BJ (cell line): ENCODE measurements at places on chromosomes 5 and 9. TPM values are rescaled to one million over a fixed set of nuclear protein-coding genes. Genes with fewer than 3 reads are reported as not detected.
A peak's percentile ranks its signal among the peaks of the same experiment; 100 is the strongest.

The SEMA4D gene
- 0.38 and 0.50 TPM in 2 replicates for polyA plus RNA-seq

The SELENOP gene
- 4.4 and 4.6 TPM in 2 replicates for polyA plus RNA-seq

The SHC3 gene
- polyA plus RNA-seq: 0.78 and 1.3 TPM in 2 replicates

The ERCC8 gene
- polyA plus RNA-seq: 10.1 and 12.8 TPM in 2 replicates

The TMEM252 gene
- not detected in 2 replicates for polyA plus RNA-seq

The PDGFRB gene
- 163 and 276 TPM in 2 replicates for polyA plus RNA-seq

The FGF1 gene
- polyA plus RNA-seq: 14.8 and 19.2 TPM in 2 replicates

DNA sequence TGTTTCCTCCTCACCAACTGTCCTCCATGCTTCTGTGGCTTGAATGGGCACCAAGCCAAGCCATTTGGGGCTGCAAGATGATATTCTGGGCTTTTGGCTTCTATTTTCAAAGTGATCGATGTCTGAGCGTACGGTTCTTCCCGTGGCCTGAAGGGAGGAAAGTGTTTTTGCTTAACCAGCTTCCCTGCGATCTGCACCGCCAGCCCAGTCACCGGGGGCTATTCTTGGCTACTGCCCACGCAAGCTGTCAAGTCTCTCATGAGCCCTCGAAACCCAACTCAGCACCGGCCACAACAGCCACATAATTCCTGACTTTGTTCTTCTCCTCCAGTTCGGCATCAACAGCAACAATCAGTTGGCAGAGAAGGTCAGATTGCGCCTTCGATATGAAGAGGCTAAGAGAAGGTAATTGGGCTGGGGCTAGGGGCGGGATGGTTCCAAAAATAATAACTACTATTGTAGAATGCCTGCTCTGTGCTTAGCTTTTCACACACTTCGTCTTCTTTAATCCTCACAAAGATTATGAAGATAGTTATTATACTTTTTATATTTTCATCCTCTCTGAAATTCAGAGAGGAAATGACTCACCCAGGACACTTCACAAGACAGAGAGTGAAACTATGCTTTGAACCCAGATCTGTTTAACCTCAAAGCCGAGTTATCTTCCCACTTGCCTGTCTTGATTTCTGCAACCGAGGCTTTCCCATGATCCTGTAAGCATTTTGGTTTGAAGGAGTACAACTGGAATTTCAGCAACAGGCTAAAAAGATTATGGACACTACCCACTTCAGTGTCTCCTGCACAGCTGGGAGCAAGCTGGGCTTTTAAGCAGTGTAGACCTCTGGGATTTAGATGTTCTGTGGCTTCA, 76.4 kb upstream of the RARS1 start:
- no peak for DNase-seq

GRCh38 chr9:2742214-2742613, 24.9 kb downstream of the KCNV2 start:
- DNase-seq: no peak

- DNase-seq: no peak
Measured at GRCh38 chr5:180646289-180646962, 3.0 kb downstream of the FLT4 start.

DNA sequence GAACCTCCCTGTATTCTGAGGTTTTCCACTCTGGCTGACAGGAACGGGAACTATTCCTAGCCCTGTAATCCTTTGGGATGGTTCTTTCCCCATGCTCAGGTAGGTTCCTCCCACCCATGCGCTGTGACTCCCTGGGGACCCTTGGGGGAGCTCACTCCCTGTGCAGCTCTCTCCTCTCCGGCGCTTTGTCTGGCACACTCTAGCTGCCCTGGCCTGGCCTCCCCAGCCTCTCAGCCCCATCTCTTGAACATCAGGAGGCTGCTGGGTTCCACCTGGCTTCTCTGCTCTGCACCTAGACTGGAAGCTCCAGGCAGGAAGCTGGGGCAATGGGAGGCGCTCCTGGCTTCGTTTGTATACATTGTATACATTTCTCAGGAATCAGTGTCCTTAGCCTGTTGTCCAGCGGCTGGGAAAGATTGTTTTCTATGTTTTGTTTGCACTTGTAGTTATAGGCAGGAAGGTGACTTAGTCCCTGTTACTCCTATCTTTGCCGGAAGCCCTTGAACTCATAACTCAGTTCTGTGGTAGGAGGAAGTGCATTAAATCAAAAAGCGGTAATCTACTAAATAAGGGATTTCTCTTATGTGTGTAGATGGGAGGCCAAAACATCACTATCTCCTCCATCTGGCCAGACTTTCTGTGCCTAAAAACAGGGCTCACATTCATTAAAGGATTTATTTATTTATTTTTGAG, 20.4 kb downstream of the SLC25A25 start:
- no peak for DNase-seq

DNA sequence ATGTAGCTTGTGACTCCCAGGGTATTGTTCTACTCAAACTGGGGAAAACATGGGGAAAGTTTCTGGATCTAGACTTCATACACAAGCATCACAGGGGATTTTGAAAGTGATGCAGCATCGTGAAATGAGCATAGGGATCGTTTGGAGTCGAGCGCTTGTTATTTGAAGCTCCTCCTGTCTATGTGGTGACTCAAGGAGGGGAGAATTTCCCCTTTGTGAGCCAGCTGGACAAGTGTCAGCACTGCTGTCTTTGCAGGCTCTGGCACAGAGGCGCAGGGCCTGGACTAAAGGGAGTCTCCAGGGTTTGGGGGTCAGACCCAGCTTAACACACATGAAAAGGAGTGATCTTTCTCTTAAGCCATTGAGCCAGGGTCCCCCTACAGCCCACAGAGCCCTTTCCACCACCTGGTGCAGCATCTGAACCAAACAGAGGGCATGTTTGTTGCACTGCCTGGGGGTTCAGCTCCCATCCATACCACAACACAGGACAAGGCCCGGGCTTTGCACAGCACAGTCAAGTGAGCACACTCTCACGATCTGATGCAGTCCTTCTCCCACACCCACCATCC, 51.0 kb downstream of the IRF1 start:
- peak; percentile 85 for DNase-seq

DNA sequence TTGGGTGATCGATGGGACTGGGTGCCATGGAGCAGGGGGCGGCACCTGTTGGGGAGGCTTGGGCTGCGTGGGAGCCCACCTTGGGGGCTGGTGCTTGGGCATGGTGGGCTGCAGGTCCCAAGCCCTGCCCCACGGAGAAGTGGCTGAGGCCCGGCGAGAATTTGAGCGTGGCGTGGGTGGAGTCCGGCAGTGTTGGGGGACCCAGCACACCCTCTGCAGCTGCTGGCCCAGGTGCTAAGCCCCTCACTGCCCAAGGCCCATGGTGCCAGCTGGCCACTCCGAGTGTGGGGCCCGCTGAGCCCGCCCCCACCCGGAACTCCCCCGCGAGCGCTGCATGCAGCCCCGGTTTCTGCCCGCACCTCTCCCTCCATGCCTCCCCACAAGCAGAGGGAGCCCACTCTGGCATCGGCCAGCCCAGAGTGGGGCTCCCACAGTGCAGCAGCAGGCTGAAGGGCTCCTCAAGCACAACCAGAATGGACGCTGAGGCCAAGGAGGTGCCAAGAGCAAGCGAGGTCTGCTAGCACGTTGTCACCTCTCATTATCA, 1178.6 kb upstream of the CDH10 start:
- DNase-seq: no peak

DNA sequence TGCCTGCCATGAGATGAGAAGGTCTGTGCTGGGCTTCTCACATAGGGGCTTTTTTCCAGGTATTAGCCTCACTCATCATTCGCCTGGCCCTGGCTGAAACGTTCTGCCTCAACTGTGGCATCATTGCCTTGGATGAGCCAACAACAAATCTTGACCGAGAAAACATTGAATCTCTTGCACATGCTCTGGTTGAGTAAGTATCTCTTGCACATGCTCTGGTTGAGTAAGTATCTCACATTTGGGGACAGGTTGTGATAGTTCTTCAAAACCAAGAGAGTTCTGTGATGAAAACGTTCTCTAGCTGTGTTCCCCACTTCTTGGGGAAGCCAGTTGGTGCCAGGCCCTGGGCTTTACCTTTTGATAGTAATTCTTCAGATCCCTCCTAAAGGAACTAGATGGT, 17.4 kb upstream of the IL13 start:
- DNase-seq: no peak

GRCh38 chr5:15808577-15808976, 308.6 kb downstream of the FBXL7 start:
- DNase-seq: no peak

- DNase-seq: no peak
Measured at GRCh38 chr5:149837680-149838269, 106.8 kb downstream of the PDE6A start.

GRCh38 chr9:29068461-29068860, 1495.2 kb upstream of the C9orf72 start:
- DNase-seq: no peak

- DNase-seq: no peak
Measured at GRCh38 chr9:75504721-75505120, 385.8 kb upstream of the PCSK5 start.

DNA sequence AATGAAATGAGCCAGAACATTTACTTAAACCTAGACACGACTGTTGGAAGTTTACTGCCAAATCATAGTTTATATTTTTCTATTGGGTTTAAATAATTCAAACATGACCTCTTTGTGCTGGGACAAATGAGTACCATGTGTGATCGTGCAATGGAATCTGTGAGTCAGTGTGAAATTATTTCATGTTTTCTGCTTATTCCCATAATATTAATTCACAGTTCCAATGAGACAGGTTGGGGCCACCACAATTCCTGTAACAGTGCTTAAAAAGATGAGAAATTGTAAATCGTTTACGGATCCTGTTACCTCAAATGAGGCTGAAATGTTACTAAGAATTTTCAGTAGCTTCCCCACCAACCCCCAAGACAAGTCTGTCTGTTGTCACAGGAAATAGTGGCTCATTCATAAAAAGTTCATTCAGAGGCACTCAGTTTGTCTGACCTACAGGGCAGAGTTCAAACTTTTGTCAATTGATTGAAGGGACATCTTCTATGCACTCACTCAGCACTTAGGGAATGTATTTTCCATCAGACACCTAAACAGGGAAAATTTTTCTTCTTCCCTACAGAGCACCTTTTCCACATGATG, 563.9 kb upstream of the ADAMTS16 start:
- no peak for DNase-seq

DNA sequence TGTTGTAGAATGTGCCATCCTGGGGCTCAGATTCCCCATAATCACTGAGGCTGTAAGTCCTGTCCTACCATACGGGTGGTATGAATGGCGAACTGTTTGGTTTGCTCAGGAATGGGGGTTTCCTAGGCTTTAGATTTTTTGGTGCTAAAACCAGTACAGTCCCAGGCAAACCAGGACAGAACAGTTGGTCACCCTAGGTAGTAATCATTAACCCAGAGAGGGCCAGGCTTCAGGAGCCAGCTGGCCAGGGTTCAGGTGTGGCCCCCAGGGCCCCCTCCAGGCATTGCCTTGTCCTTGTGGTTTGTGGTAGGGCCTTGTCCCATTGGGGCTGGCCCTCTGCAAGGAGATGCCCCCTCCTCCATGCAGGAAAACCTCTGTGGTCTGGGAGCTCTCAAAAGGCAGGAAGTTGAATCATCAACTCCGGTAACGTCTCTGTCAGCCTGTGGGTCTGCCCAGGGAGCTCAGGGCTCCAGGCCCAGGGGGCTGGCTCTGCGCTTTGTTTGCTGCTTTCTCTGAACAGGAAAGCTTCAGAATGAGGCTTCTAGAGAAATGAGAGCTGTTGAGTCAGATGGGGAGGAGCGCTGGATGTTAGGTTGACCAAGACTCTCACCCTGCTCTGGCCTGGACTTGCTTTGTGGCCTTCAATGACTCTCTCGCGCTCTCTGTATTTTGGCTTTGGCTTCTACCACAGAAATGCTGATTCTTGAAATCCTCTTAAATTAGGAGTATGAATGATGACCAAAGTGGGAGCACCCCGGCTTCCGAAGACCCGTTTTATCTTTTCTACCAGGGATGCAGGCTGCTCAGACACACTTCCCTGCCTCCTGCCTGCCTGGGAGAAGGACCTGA, 22.2 kb upstream of the JADE2 start:
- DNase-seq: peak; percentile 94
